ENCODE measurements at places on chromosomes 12 and 14. TPM values are rescaled to one million over a fixed set of nuclear protein-coding genes. Genes with fewer than 3 reads are reported as not detected.

Gene PFKM
- 59.7 TPM for total RNA-seq

Gene GARIN6
- not detected for total RNA-seq

Gene ADAM21
- not detected for total RNA-seq

Gene KLHDC1
- 1.2 TPM for total RNA-seq

Gene VEZT
- total RNA-seq, result 46.9 TPM

Gene IFI27L1
- total RNA-seq, result 21.9 TPM

Gene CLEC7A
- total RNA-seq, result not detected

Gene DPF3
- 0.54 TPM for total RNA-seq

Gene GDF3
- total RNA-seq, result not detected

Data from activated CD8-positive, alpha-beta T cell treated with anti-CD3 and anti-CD28 coated beads for 36 hours (primary cell).